Mucosa of gallbladder (tissue), 1 donor: ENCODE measurements at places on chromosomes 1 and 21. TPM values are rescaled to one million over a fixed set of nuclear protein-coding genes. Genes with fewer than 3 reads are reported as not detected.

Gene RHOU
- 80.4 TPM for total RNA-seq

Gene NBPF11
- 11.4 TPM for total RNA-seq

Gene PTGER3
- 28.4 TPM for total RNA-seq

Gene KCNAB2
- total RNA-seq: 16.1 TPM

Gene PPM1J
- 1.1 TPM for total RNA-seq

Gene KRTAP19-1
- not detected for total RNA-seq

Gene PIK3C2B
- total RNA-seq: 64.6 TPM

Gene LRRC38
- total RNA-seq: not detected

Gene SLC44A5
- 0.43 TPM for total RNA-seq

Gene TSACC
- not detected for total RNA-seq

Gene FALEC
- total RNA-seq: 1.1 TPM

Gene PLA2G2D
- total RNA-seq: not detected

Gene CRP
- total RNA-seq: 46.3 TPM

Gene BLZF1
- total RNA-seq: 32.0 TPM

Gene ADORA1
- 7.3 TPM for total RNA-seq

Gene S100A8
- 7.0 TPM for total RNA-seq

Gene SH2D5
- 0.23 TPM for total RNA-seq

Gene RER1
- 172 TPM for total RNA-seq

Gene PDPN
- 37.5 TPM for total RNA-seq

Gene CDA
- 1.6 TPM for total RNA-seq

Gene LMOD1
- total RNA-seq: 257 TPM

Gene TRAPPC3
- total RNA-seq: 57.7 TPM

Gene TNFSF18
- 0.09 TPM for total RNA-seq

Gene SLC25A24
- 33.5 TPM for total RNA-seq
